NCI-H1417 treated with DMSO at 0.1 percent for 48 hours (cell line): ENCODE measurements at places on chromosomes 2 and 18.

DNA sequence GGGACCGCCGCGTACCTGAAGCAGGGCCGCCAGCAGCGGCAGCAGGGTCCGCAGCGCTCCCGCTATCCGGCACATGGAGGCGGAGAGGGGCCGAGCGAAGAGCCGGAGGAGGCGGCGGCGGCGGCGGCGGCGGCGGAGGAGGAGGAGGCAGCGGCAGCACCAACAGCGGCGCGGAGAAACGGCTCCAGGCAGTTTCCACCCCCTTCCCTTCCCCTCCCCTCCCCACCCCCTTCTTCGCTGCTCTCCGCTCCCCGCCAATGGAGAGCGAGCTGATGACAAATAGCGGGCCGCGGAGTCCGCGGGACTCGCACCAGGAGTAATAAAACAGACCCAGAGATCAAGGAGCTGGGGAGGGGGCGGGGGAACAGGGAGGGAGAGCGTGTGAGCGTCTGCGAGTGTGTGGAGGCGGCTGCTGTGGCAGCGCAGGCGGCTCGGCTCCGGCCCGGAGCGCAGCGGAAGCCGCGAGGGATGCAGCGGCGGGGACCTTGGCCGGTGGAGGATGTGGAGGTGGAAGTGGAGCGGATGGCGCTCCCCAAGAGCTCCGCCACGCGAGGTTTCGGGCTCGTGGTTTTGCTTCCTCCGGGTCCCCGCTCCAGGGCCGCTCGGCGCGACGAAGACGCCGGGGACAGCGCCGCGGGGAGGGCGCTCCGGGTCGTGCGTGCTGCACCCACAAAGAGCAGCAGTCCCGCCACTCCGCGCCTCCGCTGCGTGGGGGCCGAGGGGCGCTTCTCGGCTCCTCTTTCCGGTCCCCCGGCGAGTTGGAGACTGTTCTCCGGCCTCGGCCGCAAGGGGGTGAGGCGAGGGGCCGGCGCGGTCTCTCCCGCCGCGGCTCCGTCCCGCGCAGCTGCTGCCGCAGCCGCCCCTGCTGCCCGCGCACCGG, at the start of gene CDH2:
Gene CDH2, minus strand, starts transcription at position 183 of the 880 bp plus-strand sequence. Its CDS starts 108 bp downstream, at position 75.
- DNase-seq: peak; percentile 71

DNA sequence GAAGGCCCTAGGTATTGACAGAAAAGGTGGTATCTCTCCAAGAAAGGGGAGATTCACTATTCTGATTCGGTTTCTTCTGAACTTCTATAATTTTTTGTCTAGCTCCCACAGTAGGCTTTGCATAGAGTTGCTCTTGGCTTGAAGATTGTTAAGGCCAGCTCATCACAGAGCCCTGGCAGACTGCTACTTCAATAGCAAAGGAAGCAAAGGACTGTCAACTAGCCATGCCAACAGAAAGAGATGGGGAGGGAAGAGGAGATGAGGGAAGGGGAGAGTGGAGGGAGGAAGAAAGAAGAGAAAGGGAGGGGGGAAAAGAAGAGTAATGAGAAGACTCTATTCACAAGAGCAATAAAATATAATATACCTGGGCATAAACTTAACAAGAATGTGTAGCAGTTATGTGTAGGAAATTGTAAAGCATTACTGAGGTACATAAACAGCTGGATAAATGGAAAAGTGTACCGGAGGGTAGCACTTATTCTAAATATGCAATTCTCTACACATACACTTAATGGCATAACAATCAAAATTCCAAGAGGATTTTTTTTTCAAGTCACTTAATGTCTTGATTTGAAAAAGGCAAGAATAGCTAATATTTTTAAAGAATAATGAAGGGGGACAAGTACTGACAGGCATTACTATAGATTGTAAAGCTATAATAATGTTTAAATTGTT, 102.5 kb downstream of the LOXHD1 start:
- DNase-seq: no peak

DNA sequence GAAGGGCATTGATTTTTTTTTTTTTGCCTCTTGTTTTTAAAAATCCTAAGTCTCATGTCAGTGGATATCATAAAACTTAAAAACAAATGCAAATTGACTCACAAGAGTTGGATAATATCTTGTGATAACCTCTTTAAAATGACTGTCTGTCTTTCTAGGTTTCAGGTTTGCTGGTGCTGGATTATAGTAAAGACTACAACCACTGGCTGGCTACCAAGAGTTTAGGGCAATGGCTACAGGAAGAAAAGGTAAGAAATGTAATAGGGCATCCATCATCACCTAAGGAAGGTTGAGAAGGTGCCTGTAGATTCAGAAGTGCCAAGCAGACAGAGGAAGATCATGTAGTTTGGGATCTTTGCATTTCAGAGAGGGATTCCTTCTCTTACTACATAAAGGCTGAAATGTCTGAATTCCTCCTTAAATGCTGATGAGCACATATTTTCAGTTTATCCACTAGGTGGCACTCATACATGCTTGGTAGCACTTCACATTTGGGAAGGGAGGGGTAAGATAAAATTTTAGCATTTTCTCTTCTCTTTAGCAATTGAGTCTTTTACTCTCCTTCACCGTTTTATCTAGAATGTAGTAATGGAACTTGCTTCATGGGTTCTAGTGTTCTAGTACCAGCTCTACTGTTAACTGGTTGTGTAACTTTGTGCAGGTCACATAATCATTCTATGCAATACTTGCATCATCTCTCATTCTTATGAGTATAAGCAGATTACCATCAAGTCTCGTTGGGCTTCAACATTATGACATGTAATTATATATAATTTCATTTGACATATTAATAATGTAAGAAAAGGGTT, 21.1 kb downstream of the CPS1 start:
- no peak for DNase-seq

GRCh38 chr18:13620818-13621445, 105.4 kb downstream of the FAM210A start:
- DNase-seq: no peak

- DNase-seq: peak; percentile 78
Measured at GRCh38 chr2:70887550-70888246, 48.0 kb upstream of the ATP6V1B1 start.

DNA sequence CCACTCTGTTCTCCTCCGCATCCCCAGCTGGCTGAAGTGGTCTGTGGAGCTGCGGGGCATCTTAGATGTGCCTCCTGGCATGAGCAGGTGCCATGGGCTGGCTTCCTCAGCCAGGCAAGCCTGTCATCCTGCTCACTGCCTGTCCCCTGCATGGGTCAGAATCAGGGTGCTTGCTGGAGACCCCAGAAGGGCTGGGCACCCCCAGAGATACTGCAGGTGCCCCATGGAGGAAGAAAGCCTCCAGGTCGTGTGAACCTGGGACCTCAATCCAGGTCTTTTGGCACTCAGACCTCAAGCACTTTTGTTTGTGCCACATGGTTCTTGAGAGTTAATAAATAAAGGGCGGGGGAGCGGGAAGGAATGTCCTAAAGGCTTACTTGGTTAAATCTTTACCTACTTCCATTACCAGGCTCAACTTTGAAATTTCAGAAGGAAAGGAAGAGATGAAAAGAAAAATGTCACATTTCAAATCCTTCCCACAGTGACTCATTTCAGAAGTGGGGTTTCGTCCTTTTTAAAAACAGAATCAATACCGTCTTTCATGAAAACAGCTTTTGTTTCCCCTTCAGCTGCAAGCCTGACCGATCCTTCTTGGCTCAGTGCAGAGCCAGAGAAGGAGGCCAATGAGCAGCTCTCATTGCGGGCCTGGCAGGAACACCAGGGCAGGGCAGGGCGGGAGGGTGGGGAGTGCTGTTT, 69.9 kb downstream of the RHOB start:
- no peak for DNase-seq

DNA sequence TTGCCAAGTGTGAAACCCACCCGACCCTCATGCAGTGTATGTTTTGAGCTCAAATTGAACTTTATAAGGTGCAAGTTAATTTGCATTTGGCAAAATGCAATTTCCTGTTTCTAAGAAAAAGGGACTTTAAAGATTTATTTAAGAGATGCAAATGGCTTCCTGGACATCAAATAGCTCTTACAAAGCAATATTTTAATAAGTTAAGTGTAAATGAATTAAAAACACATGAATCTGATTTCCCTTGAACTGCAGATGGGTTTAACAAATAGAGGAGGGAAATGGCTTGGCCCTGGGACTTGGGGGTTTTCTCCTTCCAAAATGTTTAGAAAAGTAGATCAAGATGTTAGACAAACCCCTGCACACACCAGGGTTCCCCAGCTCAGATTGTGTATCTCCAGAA, 116.0 kb downstream of the EN1 start:
- DNase-seq: no peak

GRCh38 chr2:120940319-120940696, 204.6 kb downstream of the GLI2 start:
- DNase-seq: no peak

GRCh38 chr2:154433010-154433409, 265.5 kb upstream of the KCNJ3 start:
- DNase-seq: no peak

DNA sequence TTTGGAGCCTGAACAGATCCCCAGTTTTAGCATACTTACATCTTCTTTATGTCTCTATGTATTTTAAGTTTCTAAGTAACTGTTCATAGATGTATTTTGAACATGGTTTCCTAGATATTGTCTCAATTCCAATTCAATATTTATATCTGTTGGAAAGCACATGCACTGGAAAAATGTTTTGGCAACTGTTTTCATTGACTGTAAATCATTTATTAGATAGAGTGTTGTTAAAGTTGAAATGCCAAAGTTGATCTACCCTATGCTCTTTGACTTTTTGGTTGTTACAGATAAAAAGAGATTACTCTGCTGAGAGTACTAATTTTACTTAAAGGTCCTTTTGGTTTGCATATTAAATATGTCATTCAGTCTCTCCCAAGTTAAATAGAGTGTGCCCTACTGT, 345.0 kb upstream of the NRP2 start:
- DNase-seq: no peak

DNA sequence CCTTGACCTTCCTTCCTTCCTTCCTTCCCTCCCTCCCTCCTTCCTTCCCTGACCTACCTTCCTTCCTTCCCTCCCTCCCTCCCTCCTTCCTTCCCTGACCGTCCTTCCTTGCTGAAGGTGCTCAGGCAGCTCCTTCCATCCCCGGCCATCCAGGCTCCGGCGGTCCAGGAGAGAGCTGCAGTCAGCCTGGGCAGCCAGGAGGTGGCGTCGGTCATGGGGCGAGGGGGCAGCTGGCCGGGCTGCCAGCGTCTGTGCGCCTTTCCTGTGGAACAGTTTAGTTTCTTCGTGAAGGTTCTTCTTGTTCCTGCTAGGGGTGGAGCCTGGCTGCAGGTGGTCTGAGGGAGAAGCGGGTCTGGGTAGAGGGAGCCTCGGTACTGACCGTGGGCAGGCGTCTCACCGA, 15.7 kb downstream of the GPR35 start:
- DNase-seq: no peak

- no peak for DNase-seq
Measured at GRCh38 chr2:99112617-99113016, 28.9 kb upstream of the C2orf15 start.

- no peak for DNase-seq
Measured at GRCh38 chr2:163670929-163671328, 64.9 kb downstream of the FIGN start.

DNA sequence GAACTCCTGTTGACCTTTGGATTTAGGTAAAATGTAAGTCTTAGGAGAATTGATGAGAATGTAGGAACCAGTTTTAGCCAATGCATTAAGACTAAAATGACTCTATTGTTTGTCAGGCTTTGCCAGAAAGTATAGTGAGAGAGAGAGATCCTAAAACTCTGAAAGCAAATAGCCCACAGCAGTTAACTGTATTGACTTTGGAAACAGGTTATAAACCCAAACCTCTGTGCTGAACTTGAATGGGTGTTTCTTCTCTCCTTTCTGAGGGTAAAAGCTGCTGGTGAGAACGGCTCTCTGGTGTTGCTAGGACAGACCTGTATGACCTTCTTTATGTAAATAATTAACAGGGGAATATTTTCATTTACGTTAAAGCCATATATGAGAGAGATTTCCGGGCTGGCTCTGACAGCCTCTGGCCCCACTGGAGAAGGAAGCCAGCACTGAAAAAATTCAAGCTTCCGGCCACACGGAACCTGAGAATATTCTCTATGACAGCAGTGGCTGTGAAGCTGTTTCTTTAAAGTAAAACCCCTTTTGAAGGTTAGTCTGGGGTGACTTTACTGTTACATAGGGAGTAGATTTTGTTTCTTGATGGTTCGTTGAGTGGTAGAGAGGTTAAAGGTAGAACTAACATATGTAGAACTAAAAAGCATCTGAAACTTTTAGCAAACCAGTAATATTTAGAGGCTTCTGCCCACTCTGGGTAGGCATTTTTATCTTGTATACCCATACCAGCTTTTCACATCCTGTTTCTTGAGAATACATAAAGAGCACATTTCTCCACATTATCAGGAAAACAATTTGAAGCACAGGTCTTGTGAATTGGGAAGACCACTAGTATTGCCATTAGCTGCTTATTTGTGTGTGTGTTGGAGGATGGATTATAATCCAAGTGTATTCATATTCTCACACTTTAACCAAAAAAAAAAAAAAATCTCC, 123.8 kb downstream of the SPTBN1 start:
- no peak for DNase-seq

- DNase-seq: no peak
Measured at GRCh38 chr18:47997338-47997780, 66.9 kb upstream of the SMAD2 start.

DNA sequence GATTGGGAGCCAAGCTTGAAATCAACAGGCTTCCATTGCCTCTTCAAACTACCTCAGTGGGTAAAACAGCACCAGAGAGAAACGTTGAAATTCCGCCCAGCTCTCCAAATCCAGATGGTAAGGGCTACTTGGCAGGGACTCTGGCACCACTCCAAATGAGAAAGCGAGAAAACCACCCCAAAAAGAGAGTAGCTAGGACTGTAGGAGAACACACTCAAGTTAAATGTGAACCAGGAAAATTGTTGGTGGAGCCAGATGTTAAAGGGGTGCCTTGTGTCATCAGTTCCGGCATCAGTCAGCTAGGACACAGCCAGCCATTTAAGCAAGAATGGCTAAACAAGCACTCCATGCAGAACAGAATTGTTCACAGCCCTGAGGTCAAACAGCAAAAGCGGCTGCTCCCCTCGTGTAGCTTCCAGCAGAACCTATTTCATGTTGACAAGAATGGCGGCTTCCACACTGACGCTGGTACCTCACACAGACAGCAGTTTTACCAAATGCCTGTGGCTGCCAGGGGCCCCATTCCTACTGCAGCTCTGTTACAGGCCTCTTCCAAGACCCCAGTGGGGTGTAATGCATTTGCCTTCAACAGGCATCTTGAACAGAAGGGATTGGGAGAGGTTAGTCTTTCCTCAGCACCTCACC, 167.3 kb downstream of the ASXL3 start:
- DNase-seq: no peak

DNA sequence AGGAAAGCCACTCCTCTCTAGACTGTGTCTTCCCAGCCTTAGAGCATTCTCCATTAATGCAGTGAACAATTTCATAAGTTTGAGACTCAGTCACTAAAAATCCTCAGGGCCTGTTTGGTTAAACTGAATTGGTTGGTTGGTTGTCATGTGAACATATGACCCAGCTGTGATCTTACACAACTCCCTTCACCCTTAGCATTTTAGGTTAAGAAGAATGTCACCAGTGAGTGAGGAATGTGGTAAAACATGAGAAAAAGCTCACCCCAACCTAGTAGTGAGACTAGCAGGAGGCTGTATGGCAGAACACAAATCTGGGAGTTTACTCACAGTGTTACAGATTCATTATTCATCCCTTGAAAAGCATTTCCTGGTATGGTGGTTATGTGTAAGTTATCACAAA, 32.4 kb downstream of the LHCGR start:
- DNase-seq: no peak

GRCh38 chr2:86172610-86173009, 22.7 kb downstream of the IMMT start:
- DNase-seq: no peak

- no peak for DNase-seq
Measured at GRCh38 chr2:97741686-97742085, 28.3 kb downstream of the ZAP70 start.

- DNase-seq: no peak
Measured at GRCh38 chr2:167863377-167863776, 384.0 kb downstream of the STK39 start.

GRCh38 chr2:216385478-216385877, 13.2 kb upstream of the MARCHF4 start:
- DNase-seq: no peak
